ENCODE measurements at places on chromosomes 1 and 21.

- no peak for DNase-seq
Observed at GRCh38 chr1:2515763-2516080, 10.7 kb downstream of the PANK4 start.

DNA sequence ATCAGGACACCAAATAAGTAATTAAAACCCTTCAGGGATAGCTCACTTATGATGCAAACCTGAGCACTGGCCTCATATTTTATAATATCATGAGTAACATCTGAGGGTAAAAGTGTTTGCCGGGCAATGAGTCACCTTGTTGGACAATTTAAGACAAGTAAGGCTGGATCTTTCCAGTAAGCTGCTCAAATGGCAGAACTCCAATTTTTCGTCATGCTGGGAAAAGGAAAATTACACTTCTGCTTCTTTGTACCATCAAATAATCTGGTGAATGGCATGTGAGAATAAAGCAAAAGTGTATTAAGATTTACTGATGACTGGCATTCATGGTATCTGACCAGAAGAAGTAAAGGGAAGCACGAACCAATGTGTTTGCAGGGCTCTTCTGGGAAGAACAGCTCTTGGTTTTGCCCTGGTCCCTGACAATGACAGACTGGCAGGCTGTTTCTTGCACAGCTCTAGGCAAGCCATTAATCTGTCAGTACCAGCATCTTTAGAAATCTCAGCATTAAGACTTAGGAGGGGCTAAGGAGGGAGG lies 392.2 kb downstream of the VAV3 start:
- DNase-seq = no peak

DNA sequence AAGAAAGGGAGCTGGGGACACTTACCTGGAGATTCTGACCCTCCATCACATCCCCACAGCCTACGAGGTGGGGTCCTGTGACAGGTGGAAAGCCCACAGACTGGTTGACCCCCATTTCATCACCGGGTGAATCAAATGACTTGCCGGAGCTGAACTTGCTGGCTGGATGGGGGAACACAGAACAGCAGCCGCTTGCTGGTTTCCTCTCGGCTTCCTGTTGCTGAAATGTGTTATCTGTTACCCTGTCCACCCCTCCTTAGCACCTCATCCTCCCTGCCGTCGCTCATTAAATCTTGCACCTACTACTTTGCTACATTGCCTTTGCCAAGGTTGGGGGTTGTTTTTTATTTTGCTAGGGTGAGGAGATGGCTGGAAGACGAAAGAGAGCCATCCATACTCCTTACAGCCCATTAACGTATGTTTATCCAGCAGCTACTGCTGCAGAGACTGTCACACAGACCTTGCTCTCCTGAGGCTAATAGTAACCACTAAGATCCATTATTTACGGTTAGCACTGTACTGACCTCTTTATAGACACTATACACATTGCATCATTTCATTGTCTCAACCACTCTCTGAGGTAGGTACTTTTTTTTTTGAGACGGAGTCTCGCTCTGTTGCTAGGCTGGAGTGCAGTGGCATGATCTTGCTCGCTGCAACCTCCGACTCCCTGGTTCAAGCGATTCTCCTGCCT lies 7.0 kb downstream of the PAFAH2 start:
- DNase-seq = peak; percentile 32

DNA sequence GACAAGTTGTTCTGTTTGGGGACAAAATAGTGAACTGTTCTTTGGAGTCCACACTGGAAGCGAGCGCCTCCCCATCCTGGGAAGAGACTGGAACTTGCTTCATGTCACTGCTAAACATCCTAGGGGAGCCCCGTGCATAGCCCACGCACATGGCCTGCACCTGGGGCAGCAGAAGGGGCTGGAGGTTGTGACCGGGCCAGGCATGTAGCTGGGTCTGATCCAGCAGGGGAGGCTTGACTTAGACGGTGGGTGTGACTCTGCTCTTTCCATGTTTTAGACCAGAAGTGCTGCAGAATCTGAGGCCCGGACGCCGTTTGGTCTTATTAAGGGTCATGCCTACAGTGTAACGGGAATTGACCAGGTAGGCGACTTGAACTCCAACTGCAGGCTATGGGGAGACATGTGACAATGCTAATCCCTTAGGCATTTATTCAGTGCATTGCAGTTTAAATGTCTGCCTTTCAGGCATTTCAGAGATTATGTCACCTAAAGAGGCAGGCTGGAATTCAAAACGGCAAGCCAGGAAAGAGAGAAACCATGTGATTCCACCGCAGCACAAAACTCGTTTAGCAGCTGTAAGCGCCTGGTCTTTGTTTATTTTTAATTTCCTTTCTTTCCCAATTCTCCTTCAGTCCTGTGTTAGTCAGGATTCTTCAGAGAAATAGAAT lies 21.8 kb downstream of the CAPN9 start:
- no peak for DNase-seq

- DNase-seq = no peak
Observed at GRCh38 chr1:58780836-58781452, 2.9 kb downstream of the JUN start.

DNA sequence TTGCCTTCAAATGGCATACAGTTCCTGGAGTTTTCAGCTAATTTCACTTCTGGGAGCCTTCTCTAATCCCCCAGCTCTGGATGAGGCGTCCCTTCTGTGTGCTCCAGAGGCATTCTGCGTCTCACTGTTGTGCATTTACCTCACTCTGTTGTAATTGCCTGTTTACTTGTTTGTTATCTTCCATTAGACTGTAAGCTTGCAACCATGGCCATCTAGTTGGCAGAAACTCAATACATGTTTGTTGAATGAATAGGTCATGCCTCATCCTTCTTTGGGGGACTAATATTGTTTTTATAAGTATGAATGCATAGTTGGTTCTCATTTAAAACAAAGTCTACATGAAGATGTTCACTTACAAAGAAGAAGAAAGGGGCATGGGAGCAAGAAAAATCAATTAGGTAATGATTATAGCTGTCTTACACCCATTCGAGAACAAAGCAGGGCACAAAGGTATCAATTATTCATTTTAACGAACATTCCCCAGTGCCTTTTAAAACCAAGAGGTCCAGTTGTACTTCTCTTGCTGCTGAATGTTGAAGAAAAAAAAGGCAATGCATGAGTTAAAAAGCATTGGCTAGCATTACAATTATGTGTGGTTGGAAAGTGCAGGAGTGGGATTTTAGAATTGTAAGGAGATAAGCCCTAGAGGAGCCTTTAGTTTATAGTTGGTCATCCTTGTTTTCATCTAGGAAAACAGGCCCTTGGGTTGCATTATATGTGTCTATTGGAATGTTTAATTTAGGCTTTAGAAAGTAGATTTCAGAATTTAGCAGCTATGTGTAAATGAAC lies 6.0 kb downstream of the RGL1 start:
- no peak for DNase-seq

GRCh38 chr1:33366762-33367484 lies 46.0 kb upstream of the A3GALT2 start:
- no peak for DNase-seq

DNA sequence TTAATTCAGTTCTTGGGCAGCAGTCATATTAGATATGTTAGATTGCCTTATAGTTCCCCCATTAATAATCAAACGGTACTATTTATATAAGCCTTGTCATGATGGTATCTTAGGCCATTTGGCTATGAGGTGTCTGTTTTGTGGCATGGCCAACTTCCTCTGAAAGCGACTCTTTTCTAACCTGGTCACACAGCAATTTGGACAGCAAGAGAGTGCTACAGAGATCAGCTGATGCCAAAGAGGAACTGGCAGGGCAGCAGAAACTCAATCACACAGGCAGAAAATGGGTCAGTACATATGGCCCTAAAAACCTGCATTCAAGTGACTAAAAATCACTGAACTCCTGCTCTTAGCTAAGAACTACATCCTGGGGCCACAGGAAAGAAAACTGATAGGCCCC lies 13.4 kb upstream of the MUTYH start:
- no peak for DNase-seq

DNA sequence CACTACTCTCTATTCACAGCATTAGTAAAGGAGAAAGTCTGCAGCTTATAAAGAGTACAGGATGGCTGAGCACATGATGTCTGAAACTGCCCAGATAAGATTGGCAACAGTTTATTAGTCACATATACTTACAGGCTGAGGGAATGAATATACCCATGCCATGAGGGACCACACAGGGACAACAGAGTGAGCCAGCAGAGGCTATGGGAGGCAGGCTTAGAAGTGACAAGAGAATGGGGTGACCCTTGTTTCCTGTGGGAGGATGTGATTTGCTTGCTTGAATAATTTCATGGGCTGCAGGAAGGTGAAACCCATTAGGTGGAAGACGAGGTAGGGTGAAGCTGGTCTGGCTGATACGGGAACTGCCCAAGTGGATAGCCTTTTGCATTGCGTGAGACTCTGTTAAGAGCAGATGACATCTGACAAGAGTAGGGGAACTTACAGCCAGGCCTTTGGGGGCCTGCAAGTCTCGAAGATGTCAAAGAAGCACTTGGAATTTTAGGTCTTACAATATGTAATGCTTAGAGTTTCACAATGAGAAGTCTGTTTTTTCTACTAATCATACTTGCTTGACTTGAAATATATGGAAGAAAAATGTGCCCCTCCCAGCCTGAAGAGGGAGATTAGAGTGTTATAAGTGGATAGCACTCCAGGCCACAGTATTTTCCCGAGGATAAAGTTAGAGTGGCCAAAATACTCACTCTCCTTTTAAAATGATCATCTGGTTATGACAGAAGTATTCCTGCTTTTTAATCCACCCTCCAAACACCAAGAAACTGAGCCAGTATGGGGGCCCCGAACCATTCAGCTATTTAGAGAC lies 34.6 kb upstream of the TNFSF4 start:
- no peak for DNase-seq

DNA sequence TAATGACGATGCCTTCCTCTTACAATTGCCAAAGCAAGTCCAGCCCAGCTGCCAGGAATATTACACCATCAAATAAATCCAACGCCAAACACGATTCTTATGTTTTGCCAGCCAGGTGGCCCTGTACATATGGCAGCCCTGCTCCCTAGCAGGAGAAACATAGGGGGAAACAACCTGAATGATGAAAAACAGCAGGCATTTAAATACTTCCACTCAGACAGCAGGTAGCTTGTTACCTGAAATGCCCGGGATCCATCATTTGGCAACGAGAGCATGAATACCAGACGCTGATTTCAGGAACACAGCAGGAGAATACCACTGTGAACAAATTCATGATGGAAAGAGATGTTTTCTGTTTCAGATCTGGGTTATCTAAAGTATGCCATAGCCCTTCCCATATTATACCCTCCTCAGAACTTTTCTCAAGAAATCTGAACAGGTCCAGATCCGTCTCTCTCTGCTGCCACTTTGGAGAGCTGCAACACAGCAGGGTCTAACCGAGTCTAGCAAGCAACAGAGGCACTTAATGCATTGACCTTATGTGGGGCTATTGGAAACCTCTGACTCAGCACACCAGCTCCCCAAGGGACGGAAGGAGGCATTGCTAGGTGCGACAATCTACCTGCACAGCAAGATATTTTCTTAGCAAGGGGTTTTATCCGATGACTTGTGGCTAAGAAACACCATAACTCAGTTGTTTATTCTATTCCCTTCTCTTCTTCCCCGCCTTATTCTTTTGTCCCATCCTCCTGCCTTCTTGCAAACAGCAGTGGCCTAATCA lies 166.3 kb downstream of the BARHL2 start:
- no peak for DNase-seq
